Anterior cingulate cortex (tissue), 58 donors: ENCODE measurements at places on chromosomes 5 and 9.

- no peak for DNase-seq
Measured at GRCh38 chr9:105248691-105249090, 4.2 kb downstream of the SLC44A1 start.

GRCh38 chr5:151071848-151072629 is 8.8 kb downstream of the TNIP1 start:
- no peak for DNase-seq

- no peak for DNase-seq
Measured at GRCh38 chr5:60718166-60718892, 18.4 kb upstream of the DEPDC1B start.

DNA sequence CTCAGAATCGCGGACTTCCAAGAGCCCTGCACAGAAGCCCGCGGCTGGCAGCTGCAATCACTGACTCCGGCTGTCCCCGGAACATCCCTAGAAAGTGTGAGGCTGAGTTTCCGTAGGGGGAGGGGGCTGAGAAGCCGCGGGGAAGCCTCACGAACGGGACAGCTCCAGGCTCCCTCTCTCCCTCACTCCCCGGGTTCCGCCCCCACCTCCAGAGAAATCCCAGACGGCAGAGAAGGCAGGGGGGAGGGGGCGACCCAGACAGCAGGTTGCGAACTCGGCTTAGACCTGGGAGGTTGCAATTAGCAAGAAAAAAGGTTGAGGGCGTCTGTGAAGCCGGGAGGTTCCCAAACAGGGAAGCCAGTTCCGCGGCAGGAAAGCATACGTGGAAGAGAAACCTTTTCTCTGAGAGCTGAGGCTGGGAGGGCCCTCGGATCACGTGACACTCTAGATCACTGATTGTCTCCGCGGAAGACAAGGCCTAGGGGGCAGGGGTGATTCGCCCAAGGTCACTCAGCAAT is 73.8 kb upstream of the CPLX2 start:
- no peak for DNase-seq

GRCh38 chr5:157558041-157558595 is 17.5 kb downstream of the ADAM19 start:
- no peak for DNase-seq

- DNase-seq: peak; percentile 18
Measured at GRCh38 chr5:16666883-16667398, 50.1 kb upstream of the RETREG1 start.

DNA sequence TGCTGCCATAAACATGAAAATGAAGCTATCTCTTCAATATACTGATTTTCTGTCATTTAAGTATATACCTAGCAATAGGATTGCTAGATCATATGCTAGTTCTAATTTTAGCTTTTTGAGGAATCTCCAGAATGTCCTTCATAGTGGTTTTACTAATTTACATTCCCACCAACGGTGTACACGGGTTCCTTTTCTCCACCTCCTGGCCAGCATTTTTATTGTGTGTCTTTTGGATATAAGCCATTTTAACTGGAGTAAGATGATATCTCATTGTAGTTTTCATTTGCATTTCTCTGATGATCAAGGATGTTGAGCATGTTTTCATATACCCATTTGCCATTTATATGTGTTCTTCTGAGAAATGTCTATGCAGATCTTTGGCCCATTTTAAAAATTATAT is 446.5 kb downstream of the GABRG2 start:
- no peak for DNase-seq

DNA sequence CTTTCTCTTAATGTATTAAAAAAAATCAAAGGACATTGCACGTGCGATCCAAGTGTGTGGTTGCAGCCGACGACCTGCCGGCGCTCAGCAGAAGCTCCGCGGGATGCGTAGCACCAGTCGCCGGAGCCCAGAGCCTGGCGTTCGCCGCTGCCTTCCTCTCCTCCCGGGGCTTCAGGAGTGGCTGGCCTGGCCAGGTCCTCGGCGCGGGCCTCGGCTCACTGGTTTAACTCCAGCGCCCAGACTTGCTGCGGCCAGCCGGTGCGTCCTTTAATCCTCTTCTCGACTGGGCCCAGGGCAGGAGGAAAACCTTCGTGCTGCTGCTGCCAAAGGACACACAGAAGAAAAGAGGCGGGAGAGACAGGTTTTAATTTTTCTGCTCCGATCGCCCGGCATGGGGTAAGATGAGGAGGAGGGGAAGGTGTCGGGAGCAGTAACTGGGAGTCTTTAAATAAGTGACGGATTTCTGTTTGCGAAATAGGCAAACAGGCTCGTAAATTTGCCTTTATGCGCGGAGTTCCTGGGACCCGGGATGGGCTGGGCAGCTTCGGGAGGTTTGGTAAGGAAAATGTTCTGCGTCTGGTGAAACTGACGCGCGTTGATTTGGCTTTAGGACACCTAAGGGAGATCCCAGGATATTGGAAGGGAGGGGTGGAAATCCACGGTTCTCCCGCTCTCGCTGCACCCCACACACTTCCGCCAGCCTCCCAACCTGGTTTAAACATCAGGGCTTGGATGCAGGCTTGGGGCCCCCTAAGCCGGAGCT is 2.3 kb downstream of the HAND1 start:
- no peak for DNase-seq

GRCh38 chr5:16410338-16410737 is 55.3 kb downstream of the ZNF622 start:
- no peak for DNase-seq
